ENCODE measurements at places on chromosomes 6 and 20. TPM values are rescaled to one million over a fixed set of nuclear protein-coding genes. Genes with fewer than 3 reads are reported as not detected.

The NKAPL gene
- not detected for total RNA-seq

The AGER gene
- total RNA-seq, result 18.8 TPM

The STMN3 gene
- 128 TPM for total RNA-seq

The NECAB3 gene
- total RNA-seq, result 100 TPM

The PRL gene
- total RNA-seq, result not detected

The JPH2 gene
- total RNA-seq, result 1.0 TPM

The SLC2A10 gene
- total RNA-seq, result 0.37 TPM

The LPIN3 gene
- 1.8 TPM for total RNA-seq

The BANF2 gene
- not detected for total RNA-seq

The OR2J3 gene
- not detected for total RNA-seq

The GPR6 gene
- total RNA-seq, result not detected

The SUMO4 gene
- 2.8 TPM for total RNA-seq

The CNR1 gene
- not detected for total RNA-seq

The SLC22A2 gene
- not detected for total RNA-seq

The LHFPL5 gene
- not detected for total RNA-seq

The FAM83D gene
- total RNA-seq, result 74.0 TPM

The CEP162 gene
- 12.1 TPM for total RNA-seq

Data from A673 (cell line).